SIG-M5 (cell line): ENCODE measurements at places on chromosomes 7 and 10.

DNA sequence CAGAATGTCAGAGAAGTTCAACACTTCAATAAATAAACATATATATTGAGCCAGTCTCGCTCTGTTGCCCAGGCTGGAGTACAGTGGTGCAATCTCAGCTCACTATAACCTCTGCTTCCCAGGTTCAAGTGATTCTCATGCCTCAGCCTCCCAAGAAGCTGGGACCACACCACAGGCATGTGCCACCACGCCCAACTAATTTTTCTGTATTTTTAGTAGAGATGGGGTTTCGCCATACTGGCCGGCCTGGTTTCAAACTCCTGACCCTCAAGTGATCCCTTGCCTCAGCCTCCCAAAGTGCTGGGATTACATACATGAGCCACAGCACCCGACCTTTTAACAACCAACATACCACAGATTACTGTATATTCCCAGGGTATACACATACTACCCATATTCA lies 134.2 kb downstream of the JMJD1C start:
- no peak for DNase-seq

DNA sequence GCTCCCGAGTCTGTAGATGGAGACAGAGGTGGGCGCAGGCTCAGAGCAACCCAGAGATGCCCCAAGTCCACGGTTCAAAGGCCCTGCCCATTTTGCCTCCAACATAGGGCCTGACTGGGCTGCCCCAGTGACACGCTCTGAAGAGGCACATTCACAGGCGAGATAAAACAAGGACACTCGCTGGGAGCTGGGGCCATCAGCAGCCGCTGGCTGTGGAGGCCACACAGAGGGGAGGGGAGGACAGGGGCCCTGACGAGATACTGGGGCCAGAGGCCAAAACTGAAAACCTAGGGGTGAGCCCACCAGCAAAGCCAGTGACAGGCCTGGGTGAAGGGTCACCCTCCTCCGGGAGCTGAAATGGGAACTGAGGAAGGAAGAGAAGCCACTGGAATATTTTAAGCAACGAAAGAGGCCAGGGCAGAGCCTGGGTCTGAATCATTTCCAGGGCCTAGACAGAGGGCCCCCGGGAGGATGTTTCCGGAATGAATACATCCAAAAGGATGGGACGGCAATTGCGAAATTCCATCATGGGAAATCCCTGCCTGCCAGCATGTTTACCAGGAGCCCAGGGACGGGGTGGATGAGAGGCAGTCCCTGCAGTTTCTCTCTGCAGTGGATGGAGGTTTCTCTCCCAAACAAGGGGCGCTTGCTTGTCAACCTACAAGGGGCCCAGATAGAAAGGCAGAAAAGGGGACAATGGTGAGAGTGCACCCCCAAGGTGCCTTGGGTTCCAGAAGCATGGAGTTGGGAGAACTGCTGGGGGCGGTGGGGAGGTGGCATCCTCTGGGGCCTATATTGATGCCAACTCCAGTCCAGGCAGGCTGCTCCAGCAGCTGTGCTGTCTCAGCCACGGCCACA lies 29.0 kb upstream of the HSPA12A start:
- no peak for DNase-seq

DNA sequence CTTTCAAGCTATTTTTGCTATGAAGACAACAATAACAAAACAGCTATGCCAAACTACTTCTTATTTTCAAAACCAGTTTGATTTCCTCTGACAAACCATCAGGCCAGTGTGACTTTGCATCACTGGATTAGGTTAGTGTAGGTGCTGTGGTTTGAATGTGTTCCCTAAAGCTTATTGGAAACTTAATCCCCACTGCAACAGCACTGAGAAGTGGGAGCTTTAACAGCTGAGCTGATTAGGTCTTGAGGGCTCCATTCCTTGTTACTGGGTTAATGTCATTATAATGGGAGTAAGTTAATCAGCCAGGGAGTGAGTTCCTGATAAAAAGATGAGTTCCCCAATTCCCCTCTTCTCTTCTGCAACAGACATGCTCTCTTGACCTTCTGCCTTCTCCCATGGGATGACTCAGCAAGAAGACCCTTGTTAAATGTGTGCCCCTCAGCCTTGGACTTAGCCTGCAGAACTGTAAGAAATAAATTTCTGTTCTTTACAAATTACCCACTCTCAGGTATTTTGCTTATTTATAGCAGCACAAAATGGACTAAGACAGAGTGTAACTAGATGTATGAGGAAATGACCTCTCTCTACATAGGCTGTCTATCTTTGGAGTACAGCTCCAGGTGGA lies 186.8 kb downstream of the CTTNBP2 start:
- DNase-seq, result no peak

GRCh38 chr10:132724446-132724845 lies 61.5 kb downstream of the NKX6-2 start:
- no peak for DNase-seq

- DNase-seq, result no peak
Observed at GRCh38 chr7:57363321-57363720, 86.7 kb upstream of the ZNF716 start.

DNA sequence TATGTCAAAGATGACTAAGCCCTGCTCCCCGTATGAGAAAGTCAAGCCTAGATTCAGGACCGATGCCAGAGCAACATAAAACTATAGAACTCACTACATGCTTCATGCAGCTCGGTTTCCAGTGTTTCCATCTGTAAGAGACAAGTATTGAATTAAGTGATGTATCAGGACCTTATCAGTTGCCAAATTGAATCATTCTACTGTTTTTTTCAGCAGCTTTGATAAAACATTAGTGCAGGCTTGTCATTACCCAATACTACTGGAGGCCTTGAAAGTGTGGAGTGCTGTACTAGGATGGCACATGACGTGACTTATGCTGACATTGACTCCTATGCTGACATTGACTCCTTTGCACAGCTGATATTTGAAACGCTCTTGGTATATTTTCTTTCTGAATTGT lies 10.8 kb upstream of the NRP1 start:
- no peak for DNase-seq

DNA sequence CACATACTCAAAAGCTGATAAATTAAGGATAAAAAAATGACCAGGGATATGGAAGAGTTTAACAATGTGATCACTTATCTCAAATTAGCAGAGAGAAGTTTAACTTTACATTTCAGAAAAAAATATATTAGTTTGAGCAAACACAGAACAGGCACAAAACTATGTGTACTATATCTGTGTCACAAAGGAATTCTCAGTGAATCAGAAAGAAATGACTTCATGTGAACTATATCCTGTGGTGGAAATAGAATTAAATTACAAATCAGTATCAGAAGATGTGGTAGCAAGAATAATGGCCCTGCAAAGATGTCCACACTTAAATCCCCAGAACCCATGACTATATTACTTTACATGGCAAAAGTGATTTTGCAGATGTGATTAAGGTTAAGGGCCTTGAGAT lies 70.3 kb downstream of the SEC23IP start:
- no peak for DNase-seq

- no peak for DNase-seq
Observed at GRCh38 chr10:11197878-11198277, 180.2 kb downstream of the CELF2 start.

DNA sequence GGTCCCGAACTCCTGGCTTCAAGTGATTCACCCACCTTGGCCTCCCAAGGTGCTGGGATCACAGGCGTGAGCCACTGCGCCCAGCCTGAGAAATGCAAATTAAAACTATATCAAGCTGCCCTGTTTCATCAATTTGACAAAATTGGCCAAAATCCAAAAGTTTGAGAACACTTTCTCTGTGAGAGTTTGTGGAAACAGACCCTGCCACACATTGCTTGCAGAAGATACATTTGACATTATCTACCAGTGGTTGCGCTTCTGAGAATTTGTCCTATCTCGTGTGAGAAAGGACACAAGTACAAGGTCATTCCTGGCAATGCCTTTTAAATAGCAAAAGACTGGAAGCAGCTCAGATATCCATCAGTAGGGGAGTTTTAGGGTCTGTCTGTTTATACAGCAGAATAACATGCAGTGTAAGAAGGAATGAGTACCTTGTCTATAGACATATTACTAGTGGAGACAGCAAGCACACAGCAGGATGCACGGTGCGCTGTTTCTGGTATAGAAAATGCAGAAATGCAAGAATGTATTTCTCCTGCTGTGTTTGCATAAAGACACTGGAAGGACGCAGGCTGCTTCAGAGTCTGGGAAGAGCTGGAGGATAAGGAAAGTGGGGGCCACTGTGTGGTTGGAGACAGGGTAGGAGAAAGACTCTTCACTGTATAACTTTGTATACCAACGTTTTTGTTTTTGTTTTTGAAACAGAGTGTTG lies 4.3 kb downstream of the LHPP start:
- DNase-seq, result no peak

- DNase-seq, result no peak
Observed at GRCh38 chr7:151493083-151493482, 26.6 kb downstream of the RHEB start.

DNA sequence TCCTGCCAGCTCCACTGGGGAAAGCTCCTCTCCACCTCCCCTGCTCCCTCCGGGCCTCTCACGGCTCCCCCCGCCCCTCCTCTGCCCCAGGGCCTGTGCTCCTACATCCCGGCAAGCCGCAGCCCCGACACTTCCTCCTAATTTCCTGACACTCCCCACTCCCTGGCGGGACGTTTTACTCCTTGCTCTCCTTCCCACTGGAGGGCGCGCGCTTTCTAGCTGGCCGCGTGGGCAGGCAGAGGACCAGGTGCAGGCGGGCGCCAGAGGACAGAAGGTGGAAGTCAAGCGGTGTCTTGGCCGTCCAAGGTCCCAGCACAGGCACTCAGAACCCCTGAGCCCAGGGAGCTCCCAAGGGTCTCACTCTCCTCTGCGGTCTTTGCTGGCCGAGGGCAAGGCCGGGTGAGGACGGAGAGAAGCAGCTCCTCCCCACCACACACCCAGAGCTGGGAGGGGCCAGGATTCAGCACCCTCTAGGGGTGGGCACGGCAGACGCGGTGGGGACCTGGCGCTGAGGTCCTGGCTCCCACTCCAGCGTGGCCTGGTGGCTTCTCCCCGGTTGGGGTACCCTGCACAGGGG lies 19.1 kb downstream of the ADAM8 start:
- no peak for DNase-seq

- no peak for DNase-seq
Observed at GRCh38 chr7:131327626-131328376, at the start of gene MKLN1. Gene MKLN1 (plus strand): TSS chr7:131327876. CDS start chr7:131327900, 24 bp downstream.

DNA sequence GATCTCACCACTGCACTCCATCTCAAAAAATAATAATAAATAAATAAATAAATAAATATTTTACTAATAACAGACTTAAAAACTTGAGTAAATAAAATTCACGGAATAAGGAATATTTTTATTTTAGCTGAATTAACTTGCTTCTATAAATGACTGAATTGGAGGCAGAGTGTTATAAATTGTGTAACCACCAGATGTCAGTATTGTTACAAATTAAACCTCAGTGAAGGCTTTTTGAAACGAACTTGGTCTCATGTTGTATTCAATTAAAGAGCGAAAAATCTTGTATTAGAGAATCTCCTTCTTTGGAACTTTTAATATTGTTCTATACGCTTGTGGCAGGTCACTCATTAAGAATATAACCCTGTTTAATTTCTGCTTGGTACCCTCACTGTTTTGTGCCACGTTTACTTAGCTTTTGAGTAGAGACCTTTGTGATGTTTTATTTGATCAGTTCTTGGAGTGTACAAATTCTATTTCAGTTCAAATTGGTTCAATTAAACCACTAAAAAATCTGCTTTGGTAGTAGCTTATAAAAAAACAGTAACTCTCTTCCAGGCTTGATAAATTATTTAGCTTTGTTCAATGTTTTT lies 45.6 kb upstream of the SCIN start:
- DNase-seq, result no peak

DNA sequence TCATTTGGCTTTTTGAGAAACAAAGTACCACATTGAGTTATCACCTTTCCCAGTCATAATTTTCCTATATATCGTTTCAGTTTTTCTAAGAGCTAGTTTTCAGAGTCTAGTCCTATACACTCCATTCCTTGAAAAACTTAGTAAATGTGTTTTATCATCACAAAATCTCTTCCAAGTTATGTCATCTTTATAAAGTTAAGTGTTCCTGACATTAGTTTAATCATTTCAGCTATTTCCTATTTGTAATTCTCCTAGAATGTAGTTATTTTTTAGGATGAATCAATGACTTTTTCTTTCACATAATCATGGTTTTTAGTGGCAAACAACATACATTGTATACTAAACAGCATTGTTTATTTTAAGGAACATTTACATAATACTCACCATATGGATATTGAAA lies 191.7 kb upstream of the BET1 start:
- DNase-seq, result no peak

GRCh38 chr7:107742678-107743566 lies 1.0 kb upstream of the CBLL1 start:
- peak; percentile 88 for DNase-seq

GRCh38 chr10:18545621-18546305 lies 105.6 kb downstream of the NSUN6 start:
- DNase-seq, result no peak

GRCh38 chr10:121942749-121943416 lies 15.1 kb upstream of the ATE1 start:
- peak; percentile 12 for DNase-seq

- DNase-seq, result no peak
Observed at GRCh38 chr7:105691082-105691679, 109.9 kb upstream of the EFCAB10 start.

DNA sequence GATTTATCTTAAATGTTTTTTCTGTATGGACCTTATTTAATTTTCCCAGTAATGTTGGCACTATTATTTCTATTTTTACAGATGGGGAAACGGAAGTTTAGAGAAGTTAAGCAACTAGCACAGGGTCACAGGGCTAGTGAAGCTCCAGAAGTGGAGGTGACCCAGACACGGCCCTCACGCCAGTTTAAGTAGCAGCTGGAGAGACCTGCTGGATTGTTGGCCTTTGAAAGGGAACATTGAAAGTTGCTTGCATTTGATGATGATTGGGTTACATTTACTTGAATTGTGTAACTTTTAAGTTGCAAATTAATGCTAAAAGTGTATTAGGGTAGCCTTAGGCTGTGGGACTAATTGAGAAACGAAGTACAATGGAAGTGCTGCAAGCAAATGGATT lies 25.6 kb downstream of the CDK14 start:
- DNase-seq, result no peak

GRCh38 chr7:111785076-111785475 lies 222.8 kb upstream of the IMMP2L start:
- DNase-seq, result no peak

DNA sequence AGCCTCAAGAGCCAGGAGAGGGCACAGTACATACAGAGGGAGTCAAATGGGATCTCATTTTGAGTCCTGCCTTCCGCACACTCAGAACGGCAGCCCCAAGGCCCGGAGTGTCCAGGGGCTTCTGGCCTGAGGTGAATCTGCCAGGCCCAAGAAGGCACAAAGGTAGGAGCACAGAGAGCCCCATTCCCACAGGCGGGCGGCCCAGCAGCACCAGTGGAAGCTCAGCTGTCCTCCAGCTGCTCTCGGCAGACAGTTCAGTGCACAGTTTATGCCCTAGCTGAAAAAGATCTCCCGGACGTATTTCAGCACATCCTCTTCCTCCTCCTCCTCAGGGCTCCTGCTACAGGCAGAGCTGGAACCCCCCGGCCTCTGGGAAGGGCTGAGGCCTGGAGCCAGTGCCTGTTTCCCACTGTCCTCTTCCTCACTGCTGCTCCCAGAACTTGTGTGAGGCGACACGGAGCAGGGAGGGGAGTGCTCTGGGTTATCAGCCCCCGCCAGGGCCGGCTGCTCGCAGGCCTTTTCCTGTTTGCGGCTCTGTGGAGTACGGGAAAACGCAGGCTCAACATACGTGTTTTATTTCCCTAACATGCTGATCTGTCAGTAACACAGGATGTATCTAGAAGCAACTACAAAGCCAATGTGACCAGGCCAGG lies 4.0 kb downstream of the CYREN start:
- DNase-seq, result no peak
